ENCODE measurements at places on chromosomes 5 and 9. TPM values are rescaled to one million over a fixed set of nuclear protein-coding genes. Genes with fewer than 3 reads are reported as not detected.

Gene PCDHGA4
- 6.6 TPM for total RNA-seq

- DNase-seq: no peak
These were observed 52.8 kb downstream of the TTC1 start for GRCh38 chr5:160061770-160062169.

DNA sequence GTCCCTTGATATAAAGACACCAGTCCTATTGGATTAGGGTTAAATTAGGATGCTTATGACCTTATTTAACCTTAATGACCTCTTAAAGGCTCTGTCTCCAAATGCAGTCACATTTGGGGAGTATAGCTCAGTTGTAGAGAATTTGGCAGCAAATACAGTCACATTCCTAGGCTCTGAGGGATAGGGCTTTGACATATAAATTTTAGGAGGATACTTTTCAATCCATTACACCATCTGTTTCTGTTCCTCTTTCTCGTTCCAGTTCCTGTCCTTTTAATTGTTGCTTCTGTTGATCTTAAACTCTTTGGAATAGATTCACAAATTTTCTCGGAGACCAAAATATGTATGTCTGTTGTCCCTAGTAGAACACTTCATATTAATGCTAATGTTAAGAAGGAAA is 390.0 kb upstream of the PCSK5 start:
- no peak for DNase-seq

- DNase-seq: no peak
These were observed 58.0 kb downstream of the PLAC8L1 start for GRCh38 chr5:146047396-146047795.

DNA sequence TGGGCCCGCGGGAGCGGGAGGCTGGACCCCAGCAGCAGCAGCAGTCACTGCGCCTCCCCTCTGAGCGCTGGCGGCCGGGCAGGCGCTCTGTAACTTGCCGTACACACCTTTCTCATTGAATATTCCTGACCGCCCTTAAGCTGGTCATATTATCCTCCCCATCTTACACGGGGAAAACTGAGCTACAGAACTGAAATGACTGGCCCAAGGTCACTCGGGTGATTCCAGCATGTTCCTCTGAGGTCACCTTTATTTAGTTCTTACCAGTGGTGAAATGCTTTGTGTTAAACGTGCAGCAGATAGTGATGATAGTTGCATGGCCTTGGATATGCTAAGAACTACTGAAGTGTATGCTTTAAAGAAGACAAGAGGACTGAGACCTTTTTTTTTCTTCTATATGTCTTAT is 607 bp downstream of the UQCRQ start:
- no peak for DNase-seq

- DNase-seq: no peak
These were observed 14.2 kb downstream of the GLIPR2 start for GRCh38 chr9:36150574-36151315.

Gene CARD19
- total RNA-seq: 44.7 TPM

Gene ENG
- total RNA-seq: 217 TPM

DNA sequence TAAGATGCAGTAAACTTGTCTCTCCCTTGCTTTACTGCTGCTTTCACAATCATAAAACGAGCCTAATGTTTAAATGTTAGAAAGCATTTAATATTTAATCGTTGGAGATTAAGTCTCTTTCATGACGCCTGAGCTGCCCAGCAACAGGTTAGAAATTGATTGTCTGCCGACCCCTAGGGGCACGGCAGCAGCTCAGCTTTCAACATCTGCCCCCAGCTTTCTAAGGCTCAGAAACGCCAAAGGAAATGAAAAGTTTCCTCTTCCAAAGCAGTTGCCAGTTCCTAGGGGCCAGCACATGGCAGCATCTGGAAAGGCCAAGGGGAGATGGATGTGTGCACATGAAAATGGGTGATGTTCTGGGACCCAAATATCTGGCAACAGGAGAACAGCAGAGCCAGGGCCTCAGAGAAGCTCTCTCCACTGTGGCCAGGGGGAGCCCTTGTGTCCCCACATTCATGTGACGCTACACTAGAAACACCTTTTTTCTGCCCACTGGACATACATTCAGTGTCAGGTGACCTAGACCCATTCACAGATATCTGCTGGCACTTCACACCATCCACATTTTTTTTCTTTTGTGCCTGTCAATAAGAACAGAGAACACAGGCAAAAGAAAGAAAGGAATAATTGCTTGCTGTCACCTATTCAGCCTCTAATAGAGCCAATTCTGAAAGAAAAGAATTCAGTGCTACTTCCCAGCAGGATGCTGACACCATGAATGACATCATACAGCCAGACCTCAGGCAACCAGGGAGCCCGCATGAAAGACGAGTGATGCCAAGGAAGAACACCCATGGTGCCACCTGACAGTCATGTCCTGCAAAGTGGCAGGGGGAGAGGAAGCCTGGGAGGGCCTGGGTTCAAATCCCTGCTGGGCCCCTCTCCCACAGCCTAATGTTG is 205.0 kb upstream of the TAS2R1 start:
- no peak for DNase-seq

DNA sequence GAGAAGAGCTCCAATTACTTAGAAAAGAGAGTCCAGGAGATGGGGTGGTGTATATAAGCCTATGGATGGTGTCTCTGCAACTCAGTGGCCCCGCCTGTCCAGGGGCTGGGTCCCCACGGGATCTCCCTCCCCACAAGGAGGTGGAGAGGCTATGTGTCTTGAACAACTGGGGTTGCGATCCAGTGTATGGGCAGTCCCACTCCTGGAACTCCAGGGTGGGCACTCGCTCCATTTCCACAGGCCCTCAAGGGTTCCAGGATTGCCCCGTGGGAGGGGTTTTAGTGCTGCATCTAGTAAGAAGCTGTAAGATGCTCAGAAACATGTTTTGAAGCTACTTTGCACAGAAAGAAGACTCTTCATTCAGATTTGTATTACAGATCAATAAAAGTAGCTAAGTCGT is 558 bp upstream of the SMAD5 start:
- DNase-seq: peak; percentile 44

Gene GAS1
- 41.6 TPM for total RNA-seq

Gene WDR38
- total RNA-seq: 22.5 TPM

- DNase-seq: no peak
These were observed 5.0 kb upstream of the RXFP3 start for GRCh38 chr5:33931136-33931535.

DNA sequence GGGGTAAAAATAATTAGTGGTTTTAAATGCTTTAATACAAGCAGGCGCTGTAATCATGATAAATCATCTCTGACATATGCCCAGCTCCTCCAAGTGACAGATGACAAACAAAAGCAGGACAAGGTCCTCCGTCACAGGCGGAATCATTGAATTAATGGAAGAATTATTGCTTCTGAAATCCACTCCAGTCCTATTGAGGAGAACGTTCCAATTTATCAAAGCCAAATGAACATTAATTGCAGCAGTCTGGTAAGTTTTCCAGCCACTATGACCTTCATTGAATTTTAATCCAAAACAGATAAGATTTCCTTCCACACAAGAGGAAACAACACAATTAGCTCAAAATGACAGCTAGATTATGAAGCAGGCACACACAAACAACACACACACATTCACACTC is 136.8 kb downstream of the ASTN2 start:
- DNase-seq: no peak

DNA sequence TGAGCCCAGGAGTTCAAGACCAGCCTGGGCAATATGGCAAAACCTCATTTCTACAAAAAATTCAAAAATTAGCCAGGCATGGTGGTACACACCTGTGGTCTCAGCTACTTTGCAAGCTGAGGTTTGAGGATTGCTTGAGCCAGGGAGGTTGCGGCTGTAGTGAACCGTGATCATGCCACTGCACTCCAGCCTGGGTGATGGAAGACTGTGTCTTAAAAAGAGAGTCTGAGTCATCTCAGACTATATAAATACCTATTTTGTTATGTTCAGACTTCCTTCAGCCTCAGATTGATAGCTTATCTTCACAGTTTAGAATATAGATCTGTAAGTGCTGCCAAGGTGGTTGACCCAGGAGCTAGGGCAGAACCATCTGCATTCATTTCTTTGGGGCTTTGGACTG is 1.6 kb upstream of the PAIP2 start:
- no peak for DNase-seq

- DNase-seq: no peak
These were observed 111.5 kb upstream of the CTSL start for GRCh38 chr9:87614397-87614796.

Gene IL33
- 11.8 TPM for total RNA-seq

GRCh38 chr5:111953351-111954127 is 196.5 kb upstream of the NREP start:
- DNase-seq: no peak

DNA sequence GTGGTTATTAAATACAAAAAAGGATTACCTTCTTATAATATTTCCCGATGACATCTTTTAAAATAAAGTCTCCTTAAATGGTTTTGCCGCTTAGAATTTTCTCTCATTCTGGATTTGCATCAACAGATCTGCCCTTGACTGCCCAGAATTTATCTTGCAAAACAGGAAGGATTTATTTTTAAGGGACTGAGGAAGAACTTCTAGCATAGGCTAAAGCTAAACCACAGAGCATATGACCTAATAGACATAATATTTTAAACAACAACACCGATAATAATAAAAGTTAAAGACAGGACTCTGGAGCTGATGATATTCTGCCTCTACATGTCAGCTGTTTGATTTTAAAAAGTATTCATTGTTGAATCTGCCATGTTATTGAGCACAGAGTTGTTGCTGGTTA is 145.3 kb upstream of the ADCY2 start:
- DNase-seq: no peak

Gene DOCK2
- total RNA-seq: 4.2 TPM

- no peak for DNase-seq
These were observed 129.0 kb upstream of the ALDH1B1 start for GRCh38 chr9:38263532-38263931.

Gene IFNA13
- not detected for total RNA-seq

DNA sequence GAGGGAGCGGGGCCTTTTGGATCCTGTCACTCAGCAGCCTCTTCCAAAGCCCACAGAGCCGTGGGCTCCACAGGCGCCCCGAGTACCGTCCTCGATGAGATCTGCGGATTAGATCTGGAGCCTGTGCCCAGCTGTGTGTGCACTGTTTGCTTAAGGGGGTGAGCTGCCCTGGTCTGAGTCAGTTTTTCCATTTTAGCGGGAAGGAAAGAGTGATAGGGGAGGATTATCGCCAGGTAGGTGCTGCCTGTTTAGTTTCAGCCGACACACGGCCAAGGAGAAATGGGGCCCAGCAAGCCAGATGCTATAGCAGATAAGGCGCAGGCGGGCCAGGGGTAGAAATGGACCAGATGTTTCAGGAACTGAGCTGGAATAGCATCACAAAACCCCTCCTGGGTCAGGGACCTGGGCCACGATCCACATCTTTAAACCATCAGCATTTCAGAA is 18.1 kb downstream of the COL5A1 start:
- peak; percentile 10 for DNase-seq

- DNase-seq: no peak
These were observed 133.9 kb upstream of the FBN2 start for GRCh38 chr5:128671943-128672342.

DNA sequence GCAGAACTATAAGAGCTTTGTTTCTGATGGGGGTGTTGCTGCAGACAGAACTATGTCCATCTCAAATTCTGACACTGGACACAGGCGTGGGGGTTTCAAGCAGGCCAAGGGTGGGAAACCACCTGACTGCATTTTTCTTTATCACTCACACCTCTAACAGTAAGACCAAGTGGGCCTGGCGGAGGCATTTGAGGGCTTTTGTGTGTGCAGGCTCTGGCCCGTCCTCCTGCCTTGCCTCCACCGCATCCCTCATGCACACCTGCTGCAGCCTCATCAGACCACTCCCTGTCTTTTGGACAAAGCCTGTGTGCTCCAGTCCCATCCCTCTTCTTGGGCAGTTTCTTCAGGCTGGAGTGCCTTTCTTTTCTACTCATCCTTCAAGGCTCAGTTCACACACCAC is 7.9 kb downstream of the OR13J1 start:
- no peak for DNase-seq

DNA sequence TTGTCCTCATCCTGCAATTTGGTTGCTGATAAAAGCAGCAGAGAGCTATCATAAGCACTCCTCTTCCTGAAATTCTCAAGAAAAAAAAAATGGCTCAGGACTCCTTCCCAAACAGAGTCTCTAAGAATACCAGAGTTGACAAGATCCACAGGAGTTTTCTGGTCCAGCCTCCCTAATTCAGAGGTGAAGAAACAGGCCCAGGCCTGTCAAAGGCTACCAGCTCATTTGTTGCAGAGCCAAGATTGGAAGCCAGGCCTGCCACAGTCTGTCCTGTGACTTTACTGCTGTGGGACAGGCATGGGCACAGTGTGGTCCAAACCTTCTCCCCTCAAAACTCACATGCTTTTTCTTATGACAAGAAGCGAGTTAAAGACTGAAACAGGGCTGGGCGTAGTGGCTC is 41.5 kb downstream of the NIPSNAP3B start:
- DNase-seq: no peak

GRCh38 chr5:59287884-59288283 is 605.6 kb downstream of the PDE4D start:
- no peak for DNase-seq

Gene ALDOB
- total RNA-seq: 0.37 TPM

Gene ZNF366
- total RNA-seq: 0.92 TPM

Gene SMIM33
- not detected for total RNA-seq

Gene AMBP
- not detected for total RNA-seq

GRCh38 chr9:89661956-89662717 is 57.3 kb downstream of the GADD45G start:
- peak; percentile 99 for DNase-seq

Gene SOX30
- not detected for total RNA-seq

- DNase-seq: no peak
These were observed 81.5 kb upstream of the GRHPR start for GRCh38 chr9:37340961-37341360.

DNA sequence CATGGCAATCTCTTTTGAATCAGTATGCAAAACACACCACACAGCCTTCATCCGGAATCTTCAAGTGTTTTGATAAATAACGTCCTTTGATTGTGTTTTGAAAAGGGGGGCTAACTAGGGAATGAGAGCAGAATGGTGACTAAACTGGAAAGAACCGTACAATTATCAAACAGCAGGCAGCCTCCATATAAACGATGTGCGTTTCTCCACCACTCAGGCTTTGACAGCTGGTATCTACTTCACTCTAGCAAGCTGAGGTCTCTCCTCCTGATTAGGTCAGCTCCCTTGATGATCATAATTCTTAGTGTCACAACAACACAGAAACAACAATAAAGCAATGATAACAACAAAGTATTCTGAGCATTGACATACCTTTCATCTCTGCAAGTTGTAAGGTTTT is 465.9 kb downstream of the TUSC1 start:
- no peak for DNase-seq

Gene KCNV2
- total RNA-seq: not detected

- no peak for DNase-seq
These were observed 208.3 kb upstream of the VLDLR start for GRCh38 chr9:2413160-2413805.

DNA sequence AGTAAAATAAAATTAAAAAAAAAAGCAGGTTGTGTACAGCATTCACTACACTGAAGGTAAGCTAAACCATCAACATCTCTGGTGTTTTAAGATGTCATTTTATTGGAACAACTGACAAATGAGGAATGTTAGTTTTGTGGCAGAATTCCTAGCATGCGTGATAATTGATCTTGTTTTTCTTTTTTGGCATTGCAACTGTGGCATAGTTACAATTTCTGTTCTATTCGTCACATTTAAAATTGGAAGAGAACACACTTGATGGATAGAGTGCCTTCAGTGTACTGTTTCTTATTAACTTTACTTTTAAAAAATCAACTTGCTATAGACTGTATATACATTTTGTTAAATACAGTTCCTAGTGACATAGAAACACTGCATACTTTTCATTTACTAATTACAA is 43.6 kb upstream of the TNFSF15 start:
- no peak for DNase-seq

Gene PITX1
- 0.57 TPM for total RNA-seq

Gene ROPN1L
- 1.9 TPM for total RNA-seq

Data from ovary (tissue), 10 donors.